Activated CD8-positive, alpha-beta memory T cell treated with anti-CD3 and anti-CD28 coated beads for 1 hour (primary cell): ENCODE measurements at places on chromosomes 2 and 18.
A peak's percentile ranks its signal among the peaks of the same experiment; 100 is the strongest.

- DNase-seq: no peak
These were observed 251.3 kb downstream of the DLGAP1 start for GRCh38 chr18:4203568-4204437.

- DNase-seq: no peak
These were observed 9.4 kb upstream of the INO80C start for GRCh38 chr18:35507192-35507591.

- no peak for DNase-seq
These were observed 79.6 kb upstream of the SKOR2 start for GRCh38 chr18:47331026-47331425.

DNA sequence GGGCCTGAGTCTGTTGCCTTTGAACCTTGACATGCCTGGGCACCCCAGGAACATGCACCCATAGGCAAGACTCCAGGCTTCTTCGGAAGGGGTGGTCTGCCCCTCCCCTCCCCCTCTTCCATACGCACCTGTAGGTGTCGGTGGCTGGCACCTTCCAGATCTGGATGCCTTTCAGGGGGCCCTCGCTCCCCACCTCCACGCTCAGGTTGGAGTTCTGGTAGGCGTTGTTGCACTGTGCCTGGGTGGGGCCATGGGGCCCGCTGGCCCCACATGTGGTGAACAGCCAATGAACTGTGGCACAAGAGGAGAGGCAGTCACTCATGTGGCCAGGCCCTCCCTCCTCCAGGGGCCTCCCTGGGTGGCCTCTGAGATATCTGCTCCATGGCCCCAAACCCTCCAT is 135.8 kb downstream of the CLIP4 start:
- DNase-seq: no peak

- DNase-seq: no peak
These were observed 98.2 kb upstream of the PMAIP1 start for GRCh38 chr18:59801576-59801975.

- DNase-seq: no peak
These were observed 47.6 kb downstream of the PLB1 start for GRCh38 chr2:28543316-28544035.

DNA sequence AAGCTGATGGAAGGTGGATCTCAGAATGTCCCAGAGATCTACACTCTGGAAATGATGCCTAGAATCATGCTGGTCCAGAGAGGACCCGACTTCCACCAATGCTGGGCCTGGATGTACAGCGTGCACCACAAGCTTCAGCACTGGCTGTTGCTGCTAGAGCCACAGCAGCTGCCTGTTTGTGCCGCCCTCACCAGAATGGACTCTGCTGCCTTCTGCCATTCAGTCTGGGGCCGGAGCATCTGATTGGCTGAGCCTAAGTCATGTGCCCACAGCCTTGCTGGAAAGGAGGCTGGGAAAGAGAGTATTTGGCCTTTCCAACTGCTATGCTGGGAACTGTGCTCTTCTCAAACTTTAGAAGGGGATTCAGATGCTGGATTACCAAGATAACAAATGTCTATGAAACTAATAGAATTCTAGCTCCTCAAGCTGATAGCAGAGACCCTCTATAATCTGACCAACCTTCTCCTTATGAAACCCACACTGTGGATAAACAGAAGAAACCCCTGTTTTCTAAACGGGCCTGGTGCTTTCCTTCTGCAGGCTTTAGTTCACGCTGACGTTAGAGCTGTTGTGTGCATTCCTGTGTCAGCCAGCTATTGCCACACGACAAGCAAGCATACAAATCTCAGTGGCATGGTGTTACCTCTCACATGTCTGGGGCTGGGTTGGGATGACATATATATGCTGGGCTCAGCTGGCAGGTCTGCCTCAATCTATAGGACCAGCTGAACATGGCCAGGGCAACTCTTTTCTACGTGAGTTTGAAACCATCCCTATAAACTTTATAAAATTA is 4.1 kb upstream of the LOXHD1 start:
- DNase-seq: no peak

GRCh38 chr2:122166820-122167219 is 411.4 kb downstream of the TSN start:
- no peak for DNase-seq

DNA sequence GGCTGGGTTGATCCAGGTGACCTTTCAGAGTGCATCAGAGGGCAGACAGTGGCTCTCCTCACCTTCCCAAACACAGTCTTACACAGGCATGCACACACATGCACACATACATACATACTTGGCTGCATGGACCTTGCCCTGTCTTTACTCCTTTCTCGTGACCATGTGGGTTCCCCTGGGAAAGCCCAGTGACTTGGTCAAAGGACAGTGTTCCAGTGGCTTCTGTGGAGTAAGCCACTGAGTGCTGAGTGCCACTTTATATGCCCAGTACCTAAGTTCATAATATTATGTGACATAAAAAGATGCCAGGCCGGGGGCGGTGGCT is 249.4 kb downstream of the MYCN start:
- DNase-seq: no peak

- DNase-seq: no peak
These were observed 100.3 kb upstream of the TMEM200C start for GRCh38 chr18:5995626-5996025.

DNA sequence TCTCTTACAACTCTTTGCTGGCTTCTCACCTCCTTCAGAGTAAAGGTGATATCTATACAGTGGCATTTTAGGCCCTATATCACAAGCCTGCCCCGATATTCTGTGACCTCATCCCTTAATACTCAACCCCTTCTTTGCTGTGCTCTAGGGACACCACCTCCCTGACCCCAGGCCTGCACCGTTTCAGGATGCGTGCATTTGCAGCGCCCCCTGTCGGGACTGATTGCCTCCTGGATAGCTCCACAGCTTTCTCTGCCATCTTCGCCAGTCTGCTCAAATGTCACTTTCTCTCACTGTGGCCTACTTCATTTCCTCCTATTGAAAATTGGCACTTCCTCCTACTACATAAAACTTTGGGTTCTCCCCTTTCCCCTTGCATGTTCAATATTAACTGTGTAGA is 289.6 kb downstream of the SOCS6 start:
- DNase-seq: no peak

DNA sequence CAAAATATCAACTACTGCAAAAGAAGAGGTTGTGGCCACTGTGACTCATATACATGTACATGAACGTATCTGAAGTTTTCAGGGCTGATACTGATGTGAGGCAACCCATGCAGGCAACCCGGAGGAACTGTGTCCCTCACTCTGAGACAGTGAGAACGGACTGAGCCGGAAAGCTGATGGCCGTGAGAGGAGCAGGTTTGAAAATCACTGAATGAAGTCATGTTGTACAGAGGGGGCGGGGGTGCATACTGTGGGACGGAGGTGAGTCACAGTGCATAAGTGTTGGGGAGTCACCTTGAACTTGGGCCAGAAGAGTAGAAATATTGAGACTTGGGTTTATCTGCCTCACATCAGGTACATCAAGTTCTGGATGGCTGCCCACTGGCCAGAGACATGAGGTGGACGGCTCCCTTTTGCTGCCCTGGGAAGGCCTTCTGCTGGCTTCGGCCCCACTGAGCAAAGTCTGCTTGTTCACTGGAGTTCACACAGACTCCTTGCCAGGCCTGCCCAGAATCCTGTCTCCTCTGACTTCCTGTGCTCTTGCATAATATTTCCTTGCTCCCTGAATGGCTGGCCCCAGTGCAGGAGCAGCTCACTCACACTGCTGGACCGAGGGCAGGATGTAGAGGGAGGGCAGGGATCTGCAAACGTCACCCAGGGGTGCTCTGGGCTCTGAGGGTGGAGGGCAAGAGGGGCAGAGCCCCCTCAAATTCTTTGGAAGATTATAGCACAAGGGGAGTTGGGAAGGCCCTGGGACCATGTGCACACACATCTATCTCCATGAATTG is 18.1 kb downstream of the EPAS1 start:
- no peak for DNase-seq

DNA sequence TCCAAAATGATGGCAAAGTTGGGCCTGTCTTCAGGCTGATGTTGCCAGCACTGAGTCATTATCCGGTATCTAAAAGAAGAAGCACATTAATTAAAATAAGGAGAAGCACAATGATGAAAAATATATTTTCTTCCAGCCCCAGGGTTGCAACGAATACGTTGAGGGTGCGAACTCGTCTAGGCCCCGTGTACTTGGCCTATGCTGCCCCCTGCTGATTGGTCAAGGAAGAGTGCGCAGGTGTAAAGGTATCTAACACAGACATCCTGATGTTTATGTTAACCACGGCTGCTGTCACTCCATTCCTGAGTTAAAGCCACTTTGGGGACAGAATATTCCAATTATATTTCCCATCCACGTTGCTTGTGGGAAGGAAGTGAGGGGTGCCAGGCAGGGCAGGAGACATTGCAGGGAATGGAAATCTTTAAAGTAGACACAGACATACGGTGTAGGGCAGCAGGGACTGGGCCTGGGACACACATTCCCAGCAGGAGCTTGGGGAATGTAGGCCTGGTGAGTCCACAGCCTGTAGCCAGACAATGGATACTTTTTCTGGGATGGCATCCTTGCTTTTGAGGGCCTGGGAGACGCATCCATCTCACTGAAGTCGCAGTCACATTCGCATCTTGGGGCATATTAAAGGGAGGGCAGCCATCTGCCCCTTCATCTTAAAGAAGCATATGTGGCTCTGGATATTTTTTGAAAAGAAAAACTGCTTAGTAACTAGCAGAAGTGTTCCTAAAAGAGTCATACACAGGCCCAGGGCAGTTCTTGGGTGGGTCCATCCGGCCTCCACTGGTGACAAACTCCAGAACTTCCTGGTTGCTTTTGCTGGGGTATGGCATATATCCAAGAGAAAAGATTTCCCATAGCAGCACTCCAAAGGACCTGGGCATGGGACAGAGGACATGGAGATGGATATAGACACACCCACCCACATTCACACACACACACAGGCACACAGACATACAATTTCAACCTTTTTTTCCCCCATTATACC is 81.9 kb downstream of the CLIP4 start:
- peak; percentile 52 for DNase-seq

DNA sequence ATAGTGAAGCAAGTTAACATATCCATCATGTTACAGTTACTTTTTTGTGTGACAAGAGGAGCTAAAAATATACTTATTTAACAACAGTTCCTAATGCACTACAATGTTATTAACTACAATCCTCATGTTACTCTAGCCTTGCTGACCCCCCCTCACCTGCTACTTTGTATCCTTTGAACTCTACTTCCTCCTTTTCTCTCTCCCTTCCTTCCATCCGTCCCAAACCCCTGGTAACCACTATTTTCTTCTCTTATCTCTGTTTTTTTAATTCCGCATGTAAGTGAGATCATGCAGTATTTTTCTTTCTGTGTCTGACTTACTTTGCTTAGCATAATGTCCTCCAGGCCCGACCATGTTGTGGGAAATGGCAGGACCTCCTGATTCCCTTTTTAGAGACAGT is 59.4 kb downstream of the NPAS2 start:
- no peak for DNase-seq

DNA sequence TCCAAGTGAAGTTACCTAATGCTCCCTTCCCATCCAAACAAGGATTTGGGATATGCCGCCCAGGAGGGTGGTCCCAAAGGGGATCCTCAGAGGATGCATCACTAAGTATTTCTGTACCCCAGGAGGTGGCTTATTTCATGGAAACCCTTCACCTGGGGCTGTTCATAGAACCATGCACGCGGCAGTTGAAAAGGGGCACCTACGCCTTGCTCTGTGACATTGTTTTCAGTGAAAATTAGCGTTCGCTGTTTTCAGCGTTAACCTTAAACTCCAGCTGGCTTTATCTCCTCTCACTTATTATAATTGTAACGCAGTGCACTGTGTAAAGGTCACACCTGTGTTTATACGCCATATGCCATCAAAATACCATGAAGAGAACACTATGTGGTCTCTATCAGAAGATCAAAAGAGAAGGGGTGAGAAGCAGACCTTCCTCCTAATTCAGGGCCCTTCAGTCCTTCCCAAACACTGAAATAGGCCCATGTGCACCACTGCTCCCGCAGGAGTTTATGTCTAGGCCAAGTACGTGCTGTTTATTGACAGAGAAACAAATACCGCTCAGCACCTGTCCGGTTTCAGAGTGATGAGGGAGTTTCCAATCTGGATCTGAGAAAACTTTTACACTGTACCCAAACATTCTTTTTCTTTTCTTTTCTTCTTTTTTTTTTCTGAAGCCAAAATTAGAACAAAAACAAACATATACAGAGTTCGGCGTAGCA is 162.1 kb downstream of the BCL2 start:
- no peak for DNase-seq

GRCh38 chr2:78293768-78294167 is 731.7 kb upstream of the REG3G start:
- no peak for DNase-seq

- no peak for DNase-seq
These were observed 1.1 kb upstream of the SNTG2 start for GRCh38 chr2:949384-950079.

GRCh38 chr2:73239776-73240175 is 5.7 kb downstream of the CCT7 start:
- no peak for DNase-seq

GRCh38 chr18:66553824-66554223 is 50.1 kb downstream of the CDH19 start:
- DNase-seq: no peak

DNA sequence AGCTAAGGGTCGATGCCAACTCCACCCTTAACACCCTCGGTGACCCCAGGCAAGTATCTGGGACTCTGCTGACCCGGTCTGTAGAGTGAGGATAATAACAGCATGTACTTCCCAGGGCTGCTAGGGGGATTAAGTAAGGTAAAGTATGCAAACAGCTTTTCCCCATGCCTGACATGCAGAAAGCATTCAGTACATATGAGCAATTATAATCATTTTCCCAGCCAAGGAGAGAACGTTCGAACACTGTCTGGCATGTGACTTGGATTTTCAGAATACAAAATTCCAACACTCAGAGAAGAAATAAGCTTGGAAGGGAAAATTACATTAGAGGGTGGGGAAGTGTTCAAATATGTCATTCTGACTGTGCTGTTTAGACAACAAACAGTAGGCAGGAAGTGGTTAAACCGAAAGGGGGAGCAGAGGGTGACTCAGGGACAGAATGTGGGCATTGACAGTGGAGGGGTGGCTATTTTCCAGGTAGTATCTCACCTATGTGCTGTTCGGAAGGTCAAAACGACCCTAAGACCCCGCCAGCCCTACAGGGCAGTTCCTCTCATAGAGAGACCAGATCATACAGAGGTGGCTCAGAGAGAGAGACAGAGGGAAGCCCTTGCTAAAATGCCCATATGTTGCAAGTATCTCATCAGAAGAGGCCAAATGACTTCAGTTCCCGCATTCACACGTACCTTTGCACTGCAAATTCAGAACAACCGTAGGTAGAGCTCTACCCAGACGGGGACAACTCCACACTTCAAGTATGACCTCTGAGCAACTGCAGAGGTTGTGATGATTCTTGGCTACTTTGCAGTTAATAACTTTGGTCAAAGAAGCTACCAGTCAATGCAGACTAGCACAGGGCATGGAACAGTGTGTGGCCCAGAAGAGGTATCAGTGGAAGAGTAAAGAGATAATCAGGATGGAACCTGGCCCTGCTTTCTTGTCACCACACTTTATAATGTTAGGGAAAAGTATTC is 14.8 kb downstream of the ASPRV1 start:
- DNase-seq: peak; percentile 31

GRCh38 chr18:41323044-41323443 is 632.0 kb upstream of the PIK3C3 start:
- no peak for DNase-seq

- no peak for DNase-seq
These were observed 80.8 kb downstream of the KIF5C start for GRCh38 chr2:148955798-148956197.

GRCh38 chr2:132904142-132904842 is 234.3 kb upstream of the LYPD1 start:
- DNase-seq: no peak

- no peak for DNase-seq
These were observed 279.1 kb upstream of the CNTNAP5 start for GRCh38 chr2:123746006-123746405.
